Stimulated activated CD8-positive, alpha-beta memory T cell treated with anti-CD3 and anti-CD28 coated beads, Interleukin-4, amount 100 ng/mL, for 1 hour (primary cell): ENCODE measurements at places on chromosomes 3 and 15.

DNA sequence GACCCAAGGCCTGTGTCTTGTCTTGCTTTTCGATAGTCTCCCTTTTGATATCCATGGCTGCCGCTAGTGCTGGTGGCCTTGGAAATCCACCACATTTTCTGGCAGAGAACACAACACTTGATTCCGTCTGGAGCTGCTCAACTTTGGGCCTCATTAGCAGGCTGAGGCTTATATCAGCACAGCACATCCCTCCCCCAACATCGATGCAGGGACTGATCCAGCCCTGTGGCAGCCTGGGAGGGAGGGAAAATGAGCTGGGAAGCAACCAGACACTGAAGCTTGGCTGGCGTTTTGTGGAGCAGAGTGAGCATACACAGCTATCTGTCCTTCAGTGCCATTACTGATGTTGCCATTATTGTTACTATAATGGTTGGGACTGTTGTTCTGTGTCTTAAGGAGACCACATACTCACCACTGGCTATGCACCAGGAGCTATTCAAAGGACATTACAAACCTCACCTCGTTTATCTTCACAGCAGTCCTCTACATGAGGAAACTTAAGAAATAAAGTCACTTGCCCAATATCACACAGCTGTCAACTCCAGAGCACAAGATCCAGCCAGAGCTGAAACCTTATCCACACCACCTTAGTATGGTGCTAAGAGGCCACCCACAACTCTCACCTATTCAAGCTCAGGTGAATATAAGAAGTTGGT is 102.9 kb downstream of the SUCLG2 start:
- no peak for DNase-seq

GRCh38 chr15:81311752-81312464 is 12.0 kb downstream of the STARD5 start:
- DNase-seq = no peak

GRCh38 chr3:42012383-42012934 is 50.6 kb upstream of the ULK4 start:
- no peak for DNase-seq

DNA sequence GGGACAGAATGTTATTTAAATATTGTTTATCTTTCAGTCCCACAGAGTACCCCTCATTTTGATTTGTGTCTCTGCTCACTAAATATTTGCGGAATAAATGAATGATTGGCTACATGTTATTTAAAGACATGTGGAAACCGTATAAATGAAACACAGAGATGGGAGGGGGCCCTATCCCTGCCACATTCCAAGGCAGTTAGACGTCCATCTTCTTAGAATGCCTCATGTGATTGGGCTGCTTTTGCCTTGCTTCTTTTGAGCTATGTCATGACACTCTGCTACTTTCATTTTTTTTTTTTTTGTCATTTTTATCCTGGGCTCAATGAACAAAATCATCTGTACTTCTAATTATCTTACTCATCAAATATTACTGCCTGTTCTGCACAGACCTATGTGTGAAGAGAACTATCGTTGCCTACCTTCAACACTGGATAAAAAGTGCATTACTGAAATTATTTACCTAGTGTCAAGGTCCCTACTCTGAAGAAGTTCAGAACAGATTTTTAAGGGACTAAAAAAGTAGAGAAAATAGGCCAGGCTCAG is 83.9 kb upstream of the FAM98B start:
- DNase-seq = no peak

- no peak for DNase-seq
These were observed 7.9 kb downstream of the SCN5A start for GRCh38 chr3:38641461-38642110.

DNA sequence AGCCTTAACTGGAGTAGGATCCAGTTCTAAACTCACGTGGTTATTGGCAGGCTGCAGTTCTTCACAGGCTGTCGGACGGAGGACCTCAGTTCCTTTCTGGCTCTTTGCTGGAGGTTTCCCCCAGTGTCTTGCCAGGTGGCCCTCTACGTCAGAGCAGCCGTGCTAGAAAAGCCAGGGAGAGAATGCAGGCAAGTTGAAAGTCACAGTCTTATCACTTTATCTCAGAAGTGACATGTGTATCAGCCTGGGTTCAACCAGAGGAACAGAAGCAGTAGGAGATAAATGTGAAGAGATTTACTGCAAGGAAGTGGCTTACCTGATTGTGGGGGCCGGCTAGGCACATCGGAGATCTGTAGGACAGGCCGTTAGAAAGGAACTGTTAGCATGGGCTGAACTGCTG is 125.3 kb upstream of the BNIP2 start:
- DNase-seq = no peak

DNA sequence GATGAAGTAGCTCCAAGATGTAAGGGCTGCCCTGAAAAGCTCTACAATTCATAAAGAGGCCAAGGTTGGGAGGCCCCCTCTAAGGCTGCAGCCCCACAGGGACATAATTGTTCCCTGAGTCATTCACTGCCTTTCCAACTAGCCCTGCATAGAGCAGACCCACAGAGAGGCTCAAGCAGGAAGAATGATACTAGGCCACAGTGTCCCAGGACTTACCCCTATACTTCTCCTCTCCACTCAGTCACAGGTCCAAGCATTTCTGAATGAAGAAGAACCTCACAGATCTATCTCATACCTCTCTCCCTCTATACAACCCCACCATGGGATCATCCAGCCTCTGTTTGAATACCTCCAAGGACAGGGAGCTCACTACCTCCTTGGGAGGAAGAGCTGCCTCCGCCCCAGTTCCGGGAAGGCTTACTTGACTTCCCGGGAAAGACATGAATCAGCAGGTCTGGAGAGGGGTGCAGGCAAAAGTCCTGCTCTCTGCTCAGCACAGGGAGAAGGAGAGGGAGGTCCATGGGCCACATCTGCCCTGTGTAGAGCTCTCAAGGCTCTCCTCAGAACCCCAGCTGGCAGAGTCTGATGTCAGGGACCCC is 6.9 kb upstream of the SKIC8 start:
- DNase-seq = no peak

- no peak for DNase-seq
These were observed 114.0 kb downstream of the PEAK1 start for GRCh38 chr15:77305953-77306352.

DNA sequence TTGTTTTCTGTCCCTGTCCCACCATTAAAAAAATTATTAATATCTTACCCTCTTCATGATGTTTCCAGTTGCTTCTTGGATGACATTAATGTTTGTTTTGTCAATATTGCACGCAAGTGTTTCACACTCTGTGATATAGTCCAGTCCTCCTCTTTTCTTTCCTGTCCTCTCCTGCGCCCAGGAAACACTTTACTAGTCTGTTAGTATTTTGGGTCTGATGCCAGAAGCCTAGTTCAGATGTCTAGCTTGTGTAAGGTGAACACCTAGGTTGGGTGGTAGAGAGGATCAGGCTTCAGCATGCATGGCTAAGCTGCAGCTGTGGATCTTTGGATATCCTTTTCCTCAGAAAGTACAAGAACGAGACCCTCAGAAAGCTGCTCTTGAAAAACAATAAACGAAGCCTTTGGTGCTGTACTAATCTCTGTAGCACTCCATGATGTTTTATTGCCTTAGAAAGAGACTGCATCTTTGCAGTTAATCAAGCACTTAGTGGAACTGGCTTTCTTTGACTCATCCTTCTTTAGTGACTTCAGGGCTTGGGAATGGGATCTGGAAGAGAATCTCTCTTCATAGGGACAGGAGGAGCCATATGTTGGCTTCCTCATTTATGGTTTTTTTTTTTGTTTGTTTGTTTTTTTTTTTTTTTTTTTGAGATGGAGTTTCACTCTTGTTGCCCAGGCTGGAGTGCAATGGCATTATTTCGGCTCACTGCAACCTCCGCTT is 253.4 kb downstream of the LPP start:
- no peak for DNase-seq

- DNase-seq = no peak
These were observed 406.2 kb downstream of the RBMS3 start for GRCh38 chr3:29686889-29687592.

GRCh38 chr3:123621186-123621849 is 36.5 kb upstream of the HACD2 start:
- DNase-seq = no peak

DNA sequence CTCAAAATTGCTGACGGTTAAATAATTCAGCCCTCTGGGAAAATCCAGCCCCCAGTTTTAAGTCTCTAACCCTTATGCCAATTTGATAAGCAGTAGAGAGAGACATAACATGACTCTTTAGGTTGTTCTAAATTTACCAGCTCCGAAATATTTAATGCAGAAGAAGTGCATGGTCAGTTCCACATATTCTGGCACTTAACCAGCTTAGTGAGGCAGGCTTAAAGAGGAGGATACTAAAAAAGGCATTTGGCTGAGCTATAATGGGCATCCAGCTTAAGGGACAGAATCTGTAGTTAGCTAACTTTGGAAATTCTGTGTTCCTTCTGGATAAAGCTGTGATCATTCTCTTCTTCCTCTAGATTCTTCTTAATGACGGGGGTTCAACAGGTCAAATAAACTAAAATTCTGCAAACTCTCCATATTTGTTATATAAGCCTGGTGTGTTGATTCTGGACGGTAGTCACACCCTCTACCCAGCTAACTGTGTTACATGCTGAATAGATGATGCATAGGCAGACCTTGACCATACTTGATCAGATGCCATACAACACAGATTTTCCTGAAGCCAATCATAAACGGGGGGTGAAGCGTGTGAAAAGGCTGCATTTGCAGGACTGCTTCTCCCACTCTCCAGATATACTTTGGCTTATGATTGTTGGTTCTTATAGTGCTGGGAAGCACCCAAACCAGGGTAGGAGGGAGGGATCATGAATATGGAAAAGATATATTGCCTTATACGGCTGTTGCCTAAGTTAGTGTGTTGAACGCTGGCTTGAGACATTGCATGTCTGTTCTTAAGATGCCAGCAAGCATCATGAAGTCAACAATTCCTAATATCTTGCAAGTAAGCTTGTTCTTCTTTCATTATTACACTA is 118.4 kb downstream of the FGF12 start:
- no peak for DNase-seq

DNA sequence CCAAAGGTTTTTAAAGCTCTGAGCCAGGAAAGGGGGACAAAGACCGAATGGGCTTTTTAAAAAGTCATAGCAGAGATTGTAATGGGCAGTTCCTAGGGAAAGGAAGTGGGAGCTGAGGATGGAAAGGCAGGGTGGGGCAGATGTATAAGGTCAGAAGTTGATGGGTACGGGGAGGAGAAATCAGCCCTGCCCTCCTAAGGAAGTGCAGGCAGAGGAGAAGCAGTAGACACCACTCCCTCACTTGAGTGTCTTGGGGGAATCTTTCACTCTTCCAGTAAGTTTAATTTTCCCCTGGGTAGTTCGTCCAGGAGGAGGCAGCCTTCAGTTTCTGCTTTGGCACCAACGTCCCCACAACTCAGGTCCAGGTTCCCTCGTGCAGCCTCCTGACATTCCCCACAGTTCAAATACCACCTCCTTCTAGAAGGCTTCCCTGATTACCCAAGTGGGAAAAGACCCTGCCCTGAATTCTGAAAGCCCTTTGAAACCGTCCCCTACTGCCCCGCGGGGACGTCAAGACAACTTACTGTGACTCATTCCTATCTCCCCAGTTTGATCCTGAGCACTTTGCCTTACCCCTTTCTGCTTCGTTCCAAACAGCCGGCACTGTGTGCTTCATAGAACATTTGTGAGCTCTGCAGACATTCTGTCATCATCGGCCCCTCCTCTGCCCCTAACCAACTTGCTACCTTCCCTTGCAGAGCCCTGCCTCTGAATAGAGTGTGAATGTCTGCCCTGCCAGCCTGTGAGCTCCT is 14.3 kb upstream of the SRP14 start:
- DNase-seq = no peak

GRCh38 chr15:96337365-96338023 is 7.0 kb downstream of the NR2F2 start:
- DNase-seq = no peak

- no peak for DNase-seq
These were observed 611.3 kb downstream of the EDEM1 start for GRCh38 chr3:5798809-5799208.

GRCh38 chr3:20064796-20065564 is 24.7 kb downstream of the KAT2B start:
- no peak for DNase-seq

- no peak for DNase-seq
These were observed 526.3 kb downstream of the OTOL1 start for GRCh38 chr3:162022911-162023310.

DNA sequence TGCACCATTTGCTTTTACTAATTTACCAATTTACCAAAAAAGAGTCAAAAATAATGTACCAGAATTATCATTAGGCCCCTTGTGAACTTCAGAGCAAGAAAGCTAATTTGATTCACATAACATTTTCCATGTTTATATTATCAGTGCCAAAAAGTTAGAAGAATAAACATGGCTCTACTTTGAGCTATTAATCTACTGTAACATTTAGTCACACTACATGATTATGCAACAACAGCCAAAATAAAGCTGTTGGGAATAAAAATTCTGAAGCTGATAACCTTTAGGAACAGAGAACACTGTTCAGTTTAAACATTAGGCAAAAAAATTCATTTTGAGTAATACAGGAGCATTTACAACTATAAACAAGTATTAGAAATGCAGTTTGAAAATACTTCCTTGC is 63.6 kb downstream of the PROS1 start:
- DNase-seq = no peak

- no peak for DNase-seq
These were observed 88.9 kb upstream of the CCNL1 start for GRCh38 chr3:157248590-157249422.

GRCh38 chr3:183764847-183765731 is 60.3 kb downstream of the MAP6D1 start:
- DNase-seq = no peak

GRCh38 chr3:133835961-133836360 is 30.3 kb downstream of the SRPRB start:
- no peak for DNase-seq

- DNase-seq = no peak
These were observed 243.9 kb downstream of the ZBTB20 start for GRCh38 chr3:114903213-114903612.

- DNase-seq = no peak
These were observed 28.4 kb downstream of the PML start for GRCh38 chr15:74022706-74023470.
